NCI-H460 (cell line): ENCODE measurements at places on chromosomes 2 and 18.

GRCh38 chr18:79102886-79103285, 33.7 kb downstream of the ATP9B start:
- no peak for DNase-seq

GRCh38 chr2:174902506-174903263, 102.5 kb downstream of the CHN1 start:
- DNase-seq: no peak

GRCh38 chr2:35417293-35417692, 938.3 kb upstream of the CRIM1 start:
- DNase-seq: no peak

DNA sequence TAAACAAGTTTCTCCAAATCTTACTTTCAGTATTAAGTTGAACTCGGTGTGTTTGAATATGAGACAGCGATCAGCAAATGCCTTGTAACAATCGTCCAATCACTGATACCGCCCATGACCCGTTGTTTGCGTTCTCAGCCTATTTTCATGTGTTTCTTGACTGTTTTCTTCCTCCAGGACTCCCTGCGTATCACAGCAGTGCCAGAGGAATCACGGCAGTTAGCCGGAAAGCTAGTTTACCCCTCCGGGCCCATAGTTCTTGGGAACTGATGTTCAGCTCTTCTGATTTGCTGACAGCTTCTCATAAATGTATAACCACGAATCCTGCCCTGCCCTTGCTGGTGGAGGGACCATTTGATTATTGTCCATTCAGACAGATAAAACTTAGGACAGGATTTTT, 42.2 kb upstream of the TPO start:
- no peak for DNase-seq

DNA sequence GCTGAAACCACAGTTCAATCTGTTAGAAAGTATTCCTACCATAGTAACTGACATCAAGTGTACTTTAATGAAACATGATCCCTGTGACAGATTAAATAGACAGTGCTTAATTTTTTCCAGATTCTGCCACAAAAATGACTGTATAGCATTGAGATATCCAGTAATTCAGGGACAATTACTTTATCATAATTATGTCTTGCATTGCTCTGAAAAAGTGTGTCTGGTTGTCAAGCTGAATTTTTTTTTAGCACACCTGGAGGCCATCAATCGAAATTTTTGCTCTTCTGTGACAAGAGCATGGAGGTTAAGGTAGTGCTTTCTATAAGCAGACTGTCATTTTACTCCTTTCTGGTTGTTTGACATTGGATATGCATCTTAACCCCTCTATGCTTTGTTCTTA, 1083.8 kb upstream of the NRXN1 start:
- no peak for DNase-seq

DNA sequence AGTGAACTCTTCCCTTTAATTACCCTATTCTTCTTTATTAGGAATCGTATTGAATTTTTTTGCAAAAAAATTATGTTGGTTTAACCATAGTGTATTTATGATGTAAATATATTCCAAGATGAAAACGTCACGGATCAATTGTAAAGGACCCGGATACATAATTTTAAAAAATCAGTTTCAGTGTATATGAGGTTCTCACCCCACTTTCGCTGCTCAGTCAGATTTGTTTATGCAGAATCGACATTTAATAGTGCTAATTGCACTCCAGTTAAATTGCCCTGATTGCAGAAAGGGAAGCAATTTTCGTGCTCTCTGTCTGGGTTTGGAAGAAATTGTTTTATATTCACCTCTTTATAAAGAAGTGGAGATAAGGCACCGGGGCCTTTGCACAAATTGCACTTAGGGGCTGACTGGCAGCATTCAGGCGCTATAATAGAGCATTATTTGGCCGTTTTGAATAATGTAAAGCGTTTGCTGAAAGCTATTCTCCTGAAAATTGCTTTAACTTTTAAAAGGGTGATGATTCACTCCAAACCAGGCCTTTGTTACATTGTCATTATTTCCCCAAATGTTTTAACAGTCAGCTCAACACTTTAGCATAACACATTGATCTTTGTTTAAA, 3.0 kb upstream of the SP9 start:
- no peak for DNase-seq

DNA sequence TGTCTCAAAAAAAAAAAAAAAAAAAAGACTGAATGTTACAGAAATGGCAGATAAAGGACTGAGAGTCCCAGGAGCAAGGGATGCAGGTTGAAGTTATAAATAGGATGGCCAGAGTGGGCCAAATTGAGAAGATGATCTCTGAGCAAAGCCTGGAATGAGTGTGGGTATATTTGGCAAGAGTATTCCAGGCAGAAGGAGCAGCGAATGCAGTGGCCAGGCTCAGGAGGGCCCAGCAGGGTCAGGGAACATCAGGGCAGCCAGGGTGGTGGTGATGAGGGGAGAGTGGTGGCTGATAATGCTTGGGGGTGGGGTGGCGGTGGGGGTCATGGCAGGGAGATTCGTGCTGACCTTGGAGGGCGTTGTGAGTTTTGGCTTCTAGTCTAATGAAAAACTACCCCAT, 141.3 kb upstream of the AGAP1 start:
- no peak for DNase-seq
